ENCODE measurements at places on chromosomes 4 and X.

GRCh38 chrX:7378406-7378805, 230.5 kb upstream of the PUDP start:
- no peak for DNase-seq

DNA sequence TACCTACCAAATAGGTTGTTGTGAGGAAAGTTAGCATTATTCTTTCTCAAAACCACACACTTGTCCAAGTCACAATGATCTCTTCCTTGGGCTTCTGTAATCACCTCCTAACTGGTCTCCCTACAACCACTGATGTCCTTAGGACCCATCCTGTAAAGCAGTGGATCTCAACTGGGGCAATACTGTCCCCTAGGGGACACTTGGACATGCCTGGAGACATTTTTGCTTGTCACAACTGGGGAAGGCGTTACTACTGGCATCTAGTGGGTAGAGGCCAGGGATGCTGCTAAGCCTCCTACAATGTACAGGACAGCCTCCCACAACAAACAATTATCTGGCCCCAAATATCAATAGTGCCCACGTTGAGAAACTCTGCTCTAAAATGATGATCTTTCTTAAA, 118.7 kb upstream of the AP1S2 start:
- peak; percentile 66 for DNase-seq

DNA sequence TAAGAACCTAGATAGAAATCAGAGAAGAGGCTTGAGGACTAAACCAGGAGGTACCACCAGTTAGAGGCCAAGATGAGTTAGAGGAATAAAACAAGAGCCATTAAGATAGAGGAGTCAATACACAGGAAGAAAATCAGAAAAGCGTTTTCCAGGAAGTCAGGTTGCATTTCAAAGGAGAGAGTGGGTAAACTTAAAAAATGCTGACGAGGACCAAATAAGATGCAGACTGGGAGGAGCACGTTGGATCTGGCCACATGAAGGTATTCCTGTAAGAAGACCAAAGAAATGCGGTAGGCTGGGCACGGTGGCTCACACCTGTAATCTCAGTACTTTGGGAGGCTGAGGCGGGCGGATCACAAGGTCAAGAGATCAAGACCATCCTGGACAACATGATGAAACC, 533.1 kb upstream of the TENM3 start:
- DNase-seq, result no peak

- no peak for DNase-seq
Measured at GRCh38 chrX:153468008-153468580, 2.3 kb downstream of the HAUS7 start.

- no peak for DNase-seq
Measured at GRCh38 chr4:112968451-112969159, 80.8 kb upstream of the ANK2 start.

- DNase-seq, result no peak
Measured at GRCh38 chrX:101274198-101274597, 16.9 kb downstream of the TAF7L start.

DNA sequence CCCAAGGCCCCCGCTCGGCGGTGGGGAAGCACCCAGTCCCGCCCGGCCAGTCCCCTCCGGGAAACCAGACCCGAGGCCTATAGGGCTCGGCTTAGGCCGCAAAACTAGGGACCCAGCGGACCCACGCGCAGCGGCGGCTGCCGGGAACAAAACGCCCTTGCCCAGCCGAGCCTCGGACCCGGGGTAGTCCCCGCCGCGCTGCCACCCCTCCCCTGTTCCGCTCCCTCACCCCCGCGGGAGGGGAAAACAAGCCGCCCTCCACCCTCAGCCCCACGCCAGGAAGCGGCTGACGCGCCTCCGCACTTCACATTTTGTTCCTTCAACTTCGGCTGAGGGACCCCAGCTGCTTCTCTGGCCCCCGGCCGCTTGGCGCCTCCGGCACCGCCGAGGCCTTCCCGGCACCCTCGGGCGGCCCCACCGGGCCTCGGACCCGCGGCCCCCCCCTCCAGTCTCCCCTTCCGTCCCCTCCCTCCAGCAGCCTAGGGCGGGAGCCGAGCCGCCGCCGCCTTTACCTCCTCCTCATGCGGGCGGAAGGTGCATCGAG, 694 bp downstream of the PDS5A start:
- DNase-seq, result no peak

GRCh38 chr4:6945052-6945409, 35.4 kb downstream of the TBC1D14 start:
- no peak for DNase-seq

DNA sequence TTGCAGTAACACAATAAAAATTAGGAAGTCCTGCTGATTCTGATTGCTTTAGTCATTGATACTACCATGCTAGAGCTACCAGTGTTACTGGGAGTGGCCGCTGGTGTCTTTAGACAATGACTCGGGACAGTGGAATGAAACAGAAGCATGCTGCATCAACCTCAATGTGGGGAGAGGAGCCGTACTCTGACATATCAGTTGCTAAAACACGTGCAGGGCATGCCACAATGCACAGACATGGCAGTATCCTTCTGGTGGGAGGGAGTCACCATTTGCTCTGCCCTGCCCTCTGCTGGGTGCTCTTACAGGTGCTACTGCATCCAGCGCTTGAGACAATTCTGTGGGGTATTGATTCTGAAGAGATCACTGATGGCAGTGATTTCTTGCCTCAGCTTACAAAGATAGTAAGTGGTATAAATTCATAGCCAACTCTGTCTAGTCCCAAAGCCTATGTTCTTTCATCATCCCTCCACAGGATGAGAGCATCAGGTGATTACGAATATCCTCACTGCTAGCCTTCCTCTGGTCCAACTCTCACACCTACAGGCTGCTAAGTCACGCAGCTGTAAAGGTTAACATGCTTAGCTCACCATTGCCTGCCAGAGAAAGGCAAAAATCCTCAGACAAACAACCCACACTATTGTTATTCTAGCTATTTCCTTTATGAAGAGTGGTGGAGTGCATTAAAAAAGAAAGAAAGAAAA, 43.7 kb downstream of the NSG1 start:
- peak; percentile 60 for DNase-seq

- DNase-seq, result no peak
Measured at GRCh38 chrX:111010111-111010510, 85.9 kb upstream of the PAK3 start.

- DNase-seq, result no peak
Measured at GRCh38 chr4:119049342-119049741, 86.3 kb upstream of the MYOZ2 start.

DNA sequence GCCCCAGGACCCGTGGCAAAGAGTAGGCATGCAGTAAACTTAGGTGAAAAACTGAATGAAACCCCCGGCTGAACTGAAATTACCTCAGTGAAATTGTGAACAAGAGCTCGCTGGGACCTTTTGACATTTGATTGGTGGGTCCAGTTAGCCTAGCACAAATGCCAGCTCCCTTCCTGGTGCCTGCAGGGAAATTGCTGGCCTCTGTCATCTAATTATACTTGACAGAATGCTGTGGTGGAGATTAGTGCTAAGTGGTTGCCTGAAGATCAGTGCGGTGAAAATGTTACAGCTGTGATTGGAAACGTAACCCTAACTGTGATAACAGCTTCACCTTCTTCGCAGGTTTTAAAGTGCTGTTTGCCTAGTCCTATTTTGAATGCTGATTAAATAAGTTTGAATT, 43.0 kb downstream of the ADD1 start:
- no peak for DNase-seq

DNA sequence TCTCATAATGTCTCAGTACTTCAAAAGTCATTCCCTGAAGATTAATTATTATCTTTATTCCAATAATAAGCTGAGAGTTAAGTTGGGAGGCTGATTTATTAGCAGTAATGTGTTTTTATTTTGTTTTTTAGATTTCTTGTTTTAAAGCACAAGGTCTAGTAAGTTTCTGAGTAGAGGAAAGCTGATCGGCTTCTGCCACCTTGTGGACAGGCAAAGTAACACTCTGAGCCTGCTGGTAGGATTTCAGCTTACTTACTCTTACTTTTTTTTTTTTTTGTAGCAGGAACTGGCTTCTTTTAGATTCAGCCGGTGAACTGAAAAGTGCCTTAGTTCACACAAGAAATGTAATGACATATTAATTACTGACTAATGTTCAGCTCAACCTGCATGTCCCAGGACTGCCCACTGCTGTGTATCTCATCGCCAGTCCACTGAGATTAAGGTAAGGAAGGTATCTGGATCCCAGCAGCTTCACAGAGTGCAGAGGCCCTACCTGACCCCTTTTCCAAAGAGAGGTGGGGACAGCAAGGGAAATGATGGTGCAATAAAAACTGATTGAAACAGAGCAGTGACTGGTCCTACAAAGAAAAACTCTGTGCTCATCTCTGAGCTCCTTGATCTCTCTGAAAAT, 126.5 kb downstream of the ADGRA3 start:
- peak; percentile 80 for DNase-seq

DNA sequence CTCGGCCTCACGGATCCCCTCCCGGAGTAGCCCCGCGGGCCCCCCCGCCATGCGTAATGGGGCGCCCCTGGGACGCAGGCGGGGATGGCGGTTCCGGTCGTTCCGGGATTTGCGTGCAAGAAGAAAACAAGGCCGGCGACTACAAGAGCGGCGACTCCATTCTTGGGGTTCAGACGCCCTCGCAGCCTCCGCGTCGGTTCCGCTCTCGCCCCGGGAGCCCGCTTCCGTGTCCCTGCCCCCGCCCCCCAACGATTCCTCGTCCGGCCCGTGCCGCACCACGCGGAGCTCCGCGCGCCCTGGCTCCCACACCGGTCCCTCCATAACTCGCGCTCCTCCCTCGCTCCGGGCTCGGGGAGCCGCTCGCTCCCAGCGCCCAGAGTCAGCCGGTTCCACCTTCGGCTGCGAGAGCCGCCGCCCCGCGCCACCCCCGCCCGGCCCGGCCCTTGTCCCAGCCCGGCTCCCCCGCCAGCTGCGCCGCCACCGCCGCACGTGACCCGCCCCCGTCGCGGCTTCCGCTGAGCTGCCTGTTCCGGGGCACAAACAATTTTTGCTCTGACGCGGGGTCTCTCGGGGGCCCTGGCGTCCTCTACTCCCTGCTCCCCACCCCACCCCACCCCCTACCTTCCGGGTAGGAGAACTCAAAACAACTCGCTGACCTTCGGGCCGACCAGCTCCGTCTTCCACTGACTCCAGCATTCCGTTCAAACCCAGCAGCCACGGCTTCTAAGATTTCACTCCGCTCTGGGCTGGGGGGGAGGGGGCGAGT, 78.8 kb upstream of the BCOR start:
- DNase-seq, result no peak

DNA sequence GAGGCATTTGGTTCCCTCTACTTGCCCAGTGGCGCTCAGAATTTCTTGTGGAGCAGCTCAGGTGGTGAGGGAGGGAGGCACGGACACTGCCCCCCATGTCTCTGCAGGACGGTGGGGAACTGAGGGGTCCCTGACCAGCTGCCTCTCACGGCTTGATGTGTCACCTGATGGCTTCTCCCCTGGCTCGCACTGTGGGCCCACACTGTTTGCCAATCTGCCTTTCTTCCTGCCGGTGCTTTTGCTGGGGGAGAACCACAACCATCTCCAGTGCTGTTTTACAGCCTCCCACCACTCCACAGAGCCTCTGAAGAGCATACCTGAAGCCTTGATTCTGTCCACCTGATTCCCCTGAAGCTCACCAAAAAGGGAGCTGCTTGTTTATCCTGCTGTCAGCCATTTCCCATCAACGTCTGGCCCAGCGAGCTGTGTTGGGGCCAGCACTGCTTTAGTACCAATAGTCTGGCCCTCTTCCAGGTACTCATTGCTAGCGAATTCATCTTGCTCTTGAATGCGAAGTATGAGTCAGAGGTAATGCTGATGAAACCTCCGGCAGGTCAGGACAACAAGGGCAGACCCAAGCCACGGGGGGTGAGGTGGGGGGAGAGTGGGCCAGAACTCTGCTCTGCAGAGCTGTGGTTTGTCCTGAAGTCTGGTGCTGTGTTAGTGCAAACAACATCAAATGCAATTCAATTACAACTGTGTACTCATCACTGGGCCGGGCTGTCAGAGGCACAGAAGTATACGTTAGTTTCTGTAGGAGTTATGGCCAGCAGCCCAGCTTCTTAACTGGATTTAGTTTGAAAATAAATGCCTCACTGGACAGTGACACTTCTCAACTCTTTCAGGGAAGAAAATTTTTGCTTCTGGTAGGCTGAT, 208.3 kb upstream of the JADE1 start:
- DNase-seq, result peak; percentile 46

DNA sequence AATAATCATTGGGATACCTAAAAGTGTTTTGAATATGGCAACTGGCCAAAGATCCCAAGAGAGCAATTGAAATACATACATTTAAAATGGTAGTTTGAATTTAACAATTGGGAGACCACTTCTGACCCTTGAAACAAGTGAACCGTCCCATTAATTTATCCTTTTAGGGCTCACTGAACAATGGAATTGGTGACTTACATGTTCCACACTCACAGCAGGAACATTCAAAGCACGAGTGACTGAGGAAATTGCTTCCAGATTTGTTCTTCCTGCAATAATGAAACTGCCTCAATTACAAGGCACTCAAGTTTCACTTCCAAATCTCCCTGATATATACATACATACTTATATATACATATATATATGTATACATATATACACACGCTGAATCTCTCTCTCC, 20.6 kb downstream of the SLC39A8 start:
- no peak for DNase-seq

DNA sequence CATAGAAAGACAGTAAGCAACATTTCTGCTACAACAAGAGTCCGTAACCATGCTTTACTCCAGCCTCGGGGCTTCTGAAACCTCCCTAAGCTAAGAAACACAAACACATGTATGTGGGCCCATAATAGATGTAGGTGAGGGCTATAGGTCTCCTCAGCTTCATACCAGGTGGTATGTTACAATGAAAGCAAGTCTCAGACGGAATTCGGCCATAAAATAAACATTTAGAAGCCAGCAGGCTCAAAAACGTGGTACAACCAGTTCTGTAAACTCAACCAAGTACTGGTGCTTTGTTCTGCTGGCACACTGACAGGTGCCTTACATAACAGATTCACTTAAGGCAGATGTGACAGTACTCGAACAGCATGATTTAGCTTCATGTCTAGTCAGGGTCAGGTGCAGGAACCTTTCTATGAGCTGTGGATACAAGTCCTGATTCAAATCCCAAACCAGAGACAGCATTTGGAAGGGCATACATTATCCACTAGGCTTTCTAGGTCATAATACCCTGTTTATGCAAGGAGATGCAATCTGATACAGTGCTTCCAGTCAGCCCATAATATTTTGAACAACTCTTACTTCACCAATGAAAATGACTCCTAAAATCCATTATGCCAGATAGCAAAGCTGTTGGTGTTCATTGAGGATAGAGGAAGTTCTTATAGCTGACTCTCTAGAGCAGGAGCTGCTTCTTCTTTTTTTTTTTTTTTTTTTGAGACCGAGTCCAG, 113.8 kb upstream of the ENPP6 start:
- DNase-seq, result peak; percentile 47

DNA sequence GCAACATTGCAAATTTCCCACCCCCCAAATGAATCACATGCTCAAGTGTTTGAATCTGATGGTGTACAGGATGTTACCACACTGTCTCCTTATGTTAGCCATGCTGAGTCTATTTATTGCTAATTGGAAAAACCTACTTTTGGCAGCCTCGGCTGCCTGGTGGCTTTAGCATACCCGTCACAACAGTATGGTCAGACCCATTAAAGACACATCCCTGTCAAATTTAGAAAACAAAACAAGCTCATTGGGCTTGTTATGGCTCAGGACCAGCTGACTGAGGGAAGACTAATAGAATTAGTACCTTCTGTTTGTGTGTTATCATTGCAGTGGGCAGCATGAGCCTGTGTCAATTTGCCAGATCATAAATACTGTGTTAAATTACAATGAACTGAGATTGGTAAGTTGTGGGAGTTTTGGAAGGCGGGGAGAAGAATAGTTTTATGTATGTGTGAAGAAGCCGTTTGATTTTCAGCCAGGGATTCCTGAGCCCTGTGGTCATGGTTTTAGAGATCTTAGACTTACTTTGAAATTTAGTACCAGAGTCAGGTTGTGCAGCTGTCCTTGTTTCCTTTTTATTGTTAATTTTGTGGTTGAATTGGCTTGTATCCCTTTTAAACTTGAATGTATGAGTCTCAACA, 66.8 kb downstream of the POLA1 start:
- DNase-seq, result no peak

Data from Ammon's horn (tissue), 1 donor.